Umbilical cord (tissue), 2 donors: ENCODE measurements at places on chromosomes 2 and 18. TPM values are rescaled to one million over a fixed set of nuclear protein-coding genes. Genes with fewer than 3 reads are reported as not detected.

The GRB14 gene
- total RNA-seq: 0.48 TPM

The PTPRM gene
- total RNA-seq: 49.1 TPM

The KLHL29 gene
- 2.6 TPM for total RNA-seq

The LYG1 gene
- not detected for total RNA-seq

The IL1RL2 gene
- not detected for total RNA-seq
